NCI-H69 (cell line): ENCODE measurements at places on chromosomes 6 and 20.

DNA sequence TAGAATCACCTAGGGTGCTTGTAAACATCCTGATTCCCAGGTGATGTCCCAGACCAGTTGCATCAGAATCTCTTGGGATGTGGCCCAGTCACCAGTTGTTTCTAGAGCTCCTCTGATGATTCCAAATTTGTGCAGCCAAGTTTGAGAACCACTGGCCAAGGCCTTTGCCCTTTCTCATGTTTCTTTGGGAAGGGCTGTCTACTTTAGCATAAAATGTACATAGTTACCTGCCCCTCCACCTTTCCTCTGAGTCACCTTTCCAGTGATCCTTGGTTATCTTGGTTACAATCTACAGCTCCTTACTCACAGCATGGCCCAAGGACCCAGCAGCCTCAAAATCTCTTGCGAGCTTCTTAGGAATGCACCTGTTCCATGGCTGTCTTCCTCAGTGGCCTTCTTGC, 266.4 kb upstream of the PRND start:
- DNase-seq = no peak

DNA sequence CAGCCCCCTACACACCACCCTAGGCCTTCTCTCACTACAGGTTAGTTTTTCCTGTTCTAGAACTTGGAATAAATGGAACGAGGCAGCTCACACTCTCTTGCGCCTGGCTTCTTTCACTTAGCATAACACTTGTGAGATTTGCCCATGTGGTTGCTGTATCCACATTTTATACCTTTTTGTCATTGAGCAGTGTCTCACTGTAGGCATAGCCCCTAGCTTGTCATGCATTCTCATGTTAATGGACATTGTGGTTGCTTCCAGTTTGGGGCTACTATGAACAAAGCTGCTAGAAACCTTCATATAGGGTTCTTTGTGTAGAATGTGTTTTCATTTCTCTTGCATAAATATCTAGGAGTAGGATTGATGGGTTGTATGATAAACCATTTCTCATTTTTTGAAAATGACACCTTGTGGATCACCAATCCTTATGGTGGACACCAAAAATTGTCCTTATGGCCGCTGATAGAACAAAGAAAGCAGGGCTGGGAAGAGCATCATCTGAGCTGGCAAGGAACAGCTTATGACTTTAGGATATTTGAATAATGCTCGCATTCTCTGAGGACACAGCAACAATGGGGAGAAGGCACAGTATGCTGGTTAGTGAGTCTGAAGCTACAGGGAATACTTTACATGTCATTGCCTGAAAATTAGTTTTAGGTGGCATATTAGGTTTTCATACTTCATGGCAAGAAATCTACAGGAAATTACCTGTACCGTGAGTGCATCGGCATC, 9.8 kb upstream of the SLC22A23 start:
- no peak for DNase-seq

DNA sequence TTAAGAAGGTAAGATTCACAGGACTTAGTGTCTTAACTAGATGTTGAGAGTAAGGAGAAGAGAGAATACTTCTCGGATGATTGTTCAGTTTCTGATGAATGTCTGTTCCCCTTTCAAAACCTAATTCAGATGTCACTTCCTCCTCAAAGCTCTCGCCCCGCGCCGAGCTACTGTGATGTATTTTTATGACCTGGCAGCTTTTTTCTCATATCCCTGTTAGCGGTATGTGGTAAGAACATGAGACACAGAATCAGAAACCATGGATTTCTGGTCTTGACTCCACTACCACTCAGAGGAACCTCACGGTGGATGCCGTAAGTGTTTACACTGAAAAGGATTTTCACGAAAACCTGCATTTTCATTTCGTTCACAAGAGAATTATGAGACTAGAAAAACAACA, 48.4 kb downstream of the CEP43 start:
- DNase-seq = no peak

- DNase-seq = peak; percentile 67
Measured at GRCh38 chr6:139474145-139475108, 100.0 kb upstream of the CITED2 start.

- DNase-seq = no peak
Measured at GRCh38 chr6:73460056-73460455, 1.5 kb upstream of the MTO1 start.

- no peak for DNase-seq
Measured at GRCh38 chr6:74459260-74459659, 746.6 kb downstream of the COL12A1 start.

GRCh38 chr6:34383161-34383631, 9.3 kb downstream of the NUDT3 start:
- DNase-seq = no peak

- no peak for DNase-seq
Measured at GRCh38 chr6:78594668-78595066, 272.7 kb upstream of the IRAK1BP1 start.

GRCh38 chr20:44780226-44780625, 30.1 kb downstream of the RIMS4 start:
- no peak for DNase-seq

DNA sequence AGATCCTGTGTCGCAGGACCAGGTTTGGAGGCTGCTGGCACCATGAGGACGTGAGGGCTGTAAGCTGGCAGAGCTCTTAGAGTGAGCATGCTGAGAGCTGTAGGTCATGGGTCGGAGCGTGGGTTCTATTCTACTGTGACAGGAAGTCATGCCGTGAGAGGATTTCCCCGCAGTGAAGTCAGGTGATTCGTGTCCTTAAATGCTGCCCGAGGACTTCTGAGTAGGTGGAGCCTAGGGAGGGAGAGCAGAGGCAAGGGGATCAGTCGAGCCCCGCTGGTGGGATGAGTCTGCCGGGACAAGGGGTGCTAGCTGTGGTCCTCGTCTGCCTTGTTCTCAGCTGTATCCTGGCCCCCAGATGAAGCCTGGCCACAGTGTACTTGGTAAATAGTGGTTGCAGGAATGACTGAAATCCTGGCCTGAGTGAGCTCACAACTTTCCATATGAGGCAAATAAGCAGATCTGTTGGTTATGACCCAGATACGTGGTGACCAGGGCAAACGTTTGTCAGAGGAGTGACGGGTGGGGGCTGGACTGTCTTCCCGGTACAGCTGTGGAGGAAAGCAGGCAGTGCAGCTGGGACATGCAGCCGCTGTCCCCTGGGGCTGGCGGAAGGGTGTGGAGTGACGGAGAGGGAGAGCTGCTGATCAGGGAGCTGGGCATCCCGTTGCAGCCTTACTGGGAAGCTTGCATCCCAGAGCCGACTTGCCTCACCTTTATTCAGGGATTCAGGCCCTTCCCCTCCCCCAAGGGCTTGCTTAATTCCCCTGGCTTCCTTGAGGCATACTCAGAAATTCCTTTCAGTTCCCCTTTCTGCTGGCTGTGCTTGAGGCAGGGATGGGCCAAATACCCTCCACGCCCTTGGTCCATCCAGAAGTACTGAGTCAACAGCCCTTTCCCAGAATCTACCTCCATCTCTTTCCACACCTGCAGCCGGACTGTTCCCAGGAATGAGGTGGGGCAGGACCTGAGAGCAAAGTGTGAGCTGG, 250.9 kb upstream of the RREB1 start:
- peak; percentile 56 for DNase-seq

- DNase-seq = peak; percentile 98
Measured at GRCh38 chr6:84052204-84052882, 18.8 kb downstream of the MRAP2 start.

- DNase-seq = no peak
Measured at GRCh38 chr6:105920071-105920470, 166.1 kb upstream of the PRDM1 start.
